Dermis blood vessel endothelial cell (primary cell): ENCODE measurements at places on chromosomes 2 and 18. TPM values are rescaled to one million over a fixed set of nuclear protein-coding genes. Genes with fewer than 3 reads are reported as not detected.

Gene KLHL41
- total RNA-seq, result 0.09 and 0.34 TPM in 2 replicates

Gene AKAIN1
- total RNA-seq, result not detected in 2 replicates

Gene ZBTB7C
- total RNA-seq, result under 0.01 TPM in 1 of 2 replicates, not detected in the other

Gene DCC
- total RNA-seq, result not detected in 2 replicates

Gene EFR3B
- 1.3 and 2.0 TPM in 2 replicates for total RNA-seq
